ENCODE measurements at places on chromosomes 13 and 19. TPM values are rescaled to one million over a fixed set of nuclear protein-coding genes. Genes with fewer than 3 reads are reported as not detected.

DNA sequence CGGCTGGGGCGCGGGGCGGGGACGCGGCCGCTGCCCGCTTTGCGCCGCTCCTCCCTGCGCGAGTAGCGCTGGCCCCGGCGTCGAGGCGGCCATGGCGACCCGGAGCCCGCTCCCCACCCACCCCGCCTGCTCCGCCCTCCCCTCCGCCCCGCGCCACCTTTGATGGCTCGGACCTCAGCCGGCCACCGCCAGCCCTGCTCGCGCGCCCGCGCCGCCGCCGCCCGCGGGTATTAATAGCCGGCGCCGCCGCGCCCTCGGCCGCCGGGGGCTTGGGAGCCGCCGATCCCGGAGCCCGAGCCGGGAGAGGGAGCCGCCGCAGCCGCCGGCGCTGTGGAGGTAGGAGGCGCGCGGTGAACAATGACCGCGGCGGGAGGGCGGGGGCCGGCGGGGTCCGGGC lies 261 bp downstream of the FARP1 start:
- no peak for DNase-seq

DNA sequence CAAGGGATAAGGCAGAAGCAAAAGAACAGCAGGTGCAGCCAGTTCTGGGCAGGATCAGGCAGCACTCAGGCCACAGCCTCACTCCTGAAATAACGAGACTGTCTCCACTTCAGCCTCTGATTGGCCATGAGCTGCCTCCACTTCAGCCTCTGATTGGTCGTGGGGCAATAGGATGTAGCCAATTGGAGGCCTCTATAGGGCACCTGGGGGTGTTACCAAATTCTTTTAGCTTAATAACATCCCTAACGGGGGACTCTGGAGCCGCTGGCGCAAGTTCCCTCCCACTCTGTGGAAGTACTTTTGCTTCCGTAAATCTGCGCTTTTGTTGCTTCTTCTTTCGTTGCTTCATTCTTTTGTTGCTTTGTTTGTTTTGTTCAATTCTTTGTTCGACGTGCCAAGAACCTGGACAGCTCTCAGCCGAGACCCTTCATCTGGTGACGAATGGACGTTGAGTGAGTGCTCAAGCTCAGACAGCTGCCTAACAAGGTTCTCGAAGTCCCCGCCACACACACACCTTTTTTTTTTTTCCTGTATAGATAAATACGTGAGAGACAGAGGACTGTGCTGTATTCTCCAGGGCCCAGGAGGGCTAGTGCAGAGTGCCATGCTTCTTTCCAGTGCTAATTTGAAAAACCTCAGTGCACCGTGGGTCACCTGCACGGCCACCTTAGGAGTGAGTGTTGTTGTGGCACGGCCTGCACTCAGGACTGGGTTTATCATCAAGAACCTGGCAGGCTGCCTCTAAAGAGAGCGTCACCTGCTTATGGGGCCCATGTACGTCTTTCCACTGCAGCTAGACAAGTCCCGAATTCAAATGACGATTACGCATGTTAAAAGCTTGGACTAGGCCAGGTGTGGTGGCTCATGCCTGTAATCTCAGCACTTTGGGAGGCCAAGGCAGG lies 32.0 kb upstream of the TUBGCP3 start:
- no peak for DNase-seq

DNA sequence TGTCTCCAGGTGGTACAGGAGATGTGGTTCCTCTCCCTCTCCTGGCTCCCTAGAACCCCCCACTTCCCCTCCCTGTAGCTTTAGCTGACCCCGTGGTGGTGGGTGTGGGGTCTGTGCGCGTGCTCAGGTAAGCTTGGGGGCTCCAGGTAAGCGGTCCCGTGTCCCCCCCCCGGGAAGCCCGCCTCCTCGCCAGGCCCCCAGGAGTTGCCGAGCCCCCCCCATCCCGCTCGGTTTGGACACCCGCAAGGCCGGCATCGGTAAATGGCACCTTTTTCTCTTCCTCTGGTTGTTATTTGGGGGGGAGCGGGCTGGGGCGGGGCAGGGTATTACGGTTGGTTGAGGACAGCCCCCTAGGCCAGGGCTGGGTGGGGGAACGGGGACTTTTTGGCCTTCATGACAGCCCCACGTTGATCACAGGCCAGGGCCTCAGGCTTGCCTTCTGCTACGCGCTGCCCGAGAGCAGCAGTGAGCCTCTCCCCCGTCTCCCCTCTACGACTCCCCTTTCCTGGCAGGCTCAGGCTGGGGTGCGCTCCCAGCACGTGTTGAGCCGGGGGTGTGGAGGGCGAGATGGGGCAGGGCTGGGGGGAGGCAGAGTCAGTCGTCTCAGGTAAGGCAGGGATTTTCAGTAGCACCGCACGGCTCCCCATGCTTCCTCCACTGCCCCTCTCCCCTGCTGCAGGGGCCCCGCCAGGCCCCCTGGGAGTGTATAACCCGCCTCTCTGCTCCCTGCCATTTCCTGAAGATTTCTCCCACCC lies 10.7 kb upstream of the LIN7B start:
- no peak for DNase-seq

Gene MBNL2
- 73.4 TPM for total RNA-seq

- DNase-seq: no peak
These were observed 679.3 kb upstream of the GPC6 start for GRCh38 chr13:92547266-92547665.

DNA sequence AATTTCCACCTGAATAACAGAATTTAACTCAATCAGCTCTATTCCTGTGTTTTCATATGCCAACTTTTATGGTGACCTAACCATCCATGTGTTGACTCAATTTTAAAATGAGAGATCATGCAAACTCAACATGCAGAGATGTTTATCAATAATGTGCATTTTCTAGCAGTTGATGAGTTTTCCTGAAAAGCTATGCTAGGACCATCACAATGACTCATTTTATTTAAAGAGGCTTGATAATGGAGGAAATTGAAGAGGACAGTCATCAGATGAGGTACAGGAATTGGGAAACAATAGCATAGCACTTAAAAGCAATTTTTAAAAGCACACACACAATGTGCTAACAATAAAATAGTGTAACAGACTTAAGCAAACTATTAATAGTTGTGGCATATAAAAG lies 127.1 kb downstream of the VWA8 start:
- DNase-seq: peak; percentile 3

GRCh38 chr13:74117207-74117705 lies 16.9 kb downstream of the KLF12 start:
- DNase-seq: no peak

Gene VAV1
- 4.7 TPM for total RNA-seq

Gene CEACAM5
- total RNA-seq: 2.4 TPM

DNA sequence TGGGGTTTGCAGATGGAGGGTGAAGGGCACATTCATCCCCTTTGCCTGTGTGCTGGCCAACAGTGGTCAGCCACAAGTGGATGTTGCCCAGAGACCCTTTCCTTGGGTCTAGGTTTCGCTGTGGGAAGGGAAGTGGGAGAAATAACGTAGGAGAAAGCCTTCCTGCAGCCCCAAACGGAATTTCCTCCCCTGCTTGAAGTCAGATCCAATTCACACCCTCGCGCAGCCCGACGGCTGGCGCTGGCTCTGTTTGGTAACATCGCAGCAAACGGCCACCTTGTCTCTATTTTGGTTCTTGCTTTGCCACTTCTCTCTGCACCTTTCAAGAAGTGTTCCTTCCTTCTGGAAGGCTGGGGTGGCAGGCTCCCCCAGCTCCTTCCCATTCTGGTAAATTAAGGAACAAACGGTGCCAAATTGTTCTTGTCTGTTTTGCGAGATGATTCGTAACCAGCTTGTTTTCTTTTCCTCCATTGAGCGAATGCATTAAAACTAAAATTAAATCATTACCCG lies 45.4 kb downstream of the CHST8 start:
- DNase-seq: no peak

DNA sequence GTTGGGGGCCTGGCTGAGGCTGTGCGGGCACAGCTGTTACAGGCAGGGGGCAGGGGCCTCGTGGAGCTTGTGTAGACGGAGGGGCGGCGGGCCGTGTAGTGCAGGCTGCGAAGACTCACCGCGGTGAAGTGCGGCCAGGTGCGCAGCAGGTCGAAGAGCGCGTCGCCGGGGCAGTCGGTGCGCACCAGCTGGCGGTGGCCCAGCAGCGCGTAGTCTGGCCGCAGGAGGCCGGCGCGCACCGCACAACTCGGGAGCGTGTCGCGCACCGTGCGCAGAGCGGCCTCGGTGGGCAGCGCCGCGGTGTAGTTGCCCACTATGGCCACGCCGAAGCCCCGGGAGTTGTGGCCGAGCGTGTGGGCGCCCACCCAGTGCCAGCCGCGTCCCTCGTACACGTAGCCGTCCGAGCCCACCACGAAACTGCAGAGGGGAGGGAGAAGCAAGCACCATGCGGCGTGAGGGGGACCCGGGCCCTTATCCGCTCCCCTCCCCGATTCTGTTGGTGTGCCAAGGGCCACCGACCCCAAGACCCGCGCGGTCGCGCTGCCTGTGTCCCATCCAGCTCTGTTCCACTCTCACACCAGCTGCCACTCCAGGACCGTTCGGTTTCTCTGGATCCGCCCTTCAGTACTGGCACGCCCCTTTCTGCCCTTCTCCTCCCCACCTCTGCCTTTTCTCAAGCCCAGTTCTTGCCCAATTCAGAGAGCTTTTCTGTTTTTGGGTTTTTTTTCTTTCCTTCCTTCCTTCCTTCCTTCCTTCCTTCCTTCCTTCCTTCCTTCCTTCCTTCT lies 5.4 kb upstream of the RASAL3 start:
- DNase-seq: no peak

- DNase-seq: no peak
These were observed 5.5 kb downstream of the SIN3B start for GRCh38 chr19:16834747-16835146.

GRCh38 chr19:8615813-8616596 lies 5.5 kb upstream of the ADAMTS10 start:
- peak; percentile 32 for DNase-seq

- DNase-seq: no peak
These were observed 16.4 kb downstream of the RCN3 start for GRCh38 chr19:49544154-49544553.

GRCh38 chr13:113666329-113666670 lies 719 bp upstream of the GRK1 start:
- DNase-seq: no peak

GRCh38 chr19:29858000-29858596 lies 46.3 kb downstream of the CCNE1 start:
- DNase-seq: no peak

Gene NLRP5
- total RNA-seq: not detected

Gene ZNF578
- total RNA-seq: 3.4 TPM

DNA sequence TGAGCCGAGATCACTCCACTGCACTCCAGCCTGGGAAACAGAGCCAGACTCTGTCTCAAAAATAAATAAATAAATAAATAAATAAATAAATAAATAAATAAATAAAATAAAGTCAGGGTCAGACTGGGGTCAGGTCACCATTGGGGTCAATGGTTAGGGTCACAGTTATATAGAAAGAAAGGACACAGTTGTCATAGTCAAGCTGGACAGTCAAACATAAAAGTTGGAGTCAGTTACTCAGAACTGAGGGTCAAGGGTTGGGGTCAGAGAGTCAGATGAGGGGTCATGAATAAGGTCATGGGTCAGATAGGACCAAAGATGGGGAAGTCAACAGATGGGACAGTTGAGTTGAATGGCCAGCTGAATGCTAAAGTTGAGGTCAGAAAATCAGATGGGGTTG lies 16.7 kb upstream of the EPOR start:
- DNase-seq: no peak
